ENCODE measurements at places on chromosomes 12 and 14.

- peak; percentile 2 for DNase-seq
Measured at GRCh38 chr14:71372411-71372838, 465.2 kb downstream of the PCNX1 start.

DNA sequence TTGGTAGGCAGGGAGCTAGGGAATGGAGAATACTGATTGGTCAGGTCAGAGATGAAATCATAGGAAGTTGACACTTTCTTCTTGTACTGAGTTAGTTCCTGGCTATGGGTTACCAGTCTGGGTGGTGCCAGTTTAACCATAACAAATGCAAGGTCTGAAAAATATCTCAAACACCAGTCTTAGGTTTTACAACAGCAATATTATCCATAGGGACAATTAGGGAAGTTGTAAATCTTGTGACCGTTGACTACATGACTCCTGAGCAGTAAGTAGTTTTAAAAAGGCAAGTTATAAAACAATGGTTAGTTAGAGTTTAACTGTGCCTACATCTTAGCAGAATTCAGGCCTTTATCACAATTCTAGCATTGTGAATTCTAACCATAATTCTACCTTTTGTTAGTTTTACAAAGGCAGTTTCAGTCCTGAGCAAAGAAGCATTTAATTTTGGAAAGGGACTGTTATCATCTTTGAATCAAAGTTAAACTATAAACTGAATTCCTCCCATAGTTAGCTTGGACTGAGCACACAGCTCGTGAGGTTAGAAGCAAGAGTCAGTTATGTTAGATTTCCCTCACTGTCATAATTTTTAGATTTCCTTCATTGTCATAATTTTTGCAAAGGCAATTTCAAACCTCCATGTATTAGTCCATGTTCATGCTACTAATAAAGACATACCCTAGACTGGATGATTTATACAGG is 19.7 kb upstream of the MON2 start:
- DNase-seq = no peak

DNA sequence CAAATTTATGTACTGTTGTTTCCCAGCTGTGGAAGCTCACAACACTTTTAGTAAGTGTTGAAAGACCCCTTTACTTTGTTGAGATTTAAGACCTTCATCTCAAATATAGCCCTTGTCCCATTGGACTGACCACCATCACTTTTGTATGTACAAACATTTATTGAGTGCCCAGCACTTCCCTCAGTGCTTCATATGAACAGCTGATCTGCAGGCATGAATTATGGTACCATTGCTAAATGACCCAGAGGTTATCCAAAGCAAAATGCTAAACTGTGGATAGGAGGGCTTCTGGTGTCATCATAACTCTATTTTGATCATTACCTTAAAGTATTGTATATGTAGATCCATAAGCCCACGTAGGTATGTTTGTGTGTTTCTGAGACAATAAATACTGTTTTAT is 285.7 kb upstream of the RGS6 start:
- no peak for DNase-seq

- no peak for DNase-seq
Measured at GRCh38 chr14:51079085-51079484, 15.8 kb downstream of the TRIM9 start.

- DNase-seq = no peak
Measured at GRCh38 chr14:51071857-51072256, 23.0 kb downstream of the TRIM9 start.

GRCh38 chr12:56122637-56123036 is 4.6 kb downstream of the ZC3H10 start:
- no peak for DNase-seq

- no peak for DNase-seq
Measured at GRCh38 chr12:61798778-61799177, 461.4 kb upstream of the USP15 start.

- DNase-seq = no peak
Measured at GRCh38 chr12:116135209-116135930, 142.1 kb downstream of the MED13L start.

- no peak for DNase-seq
Measured at GRCh38 chr14:74018174-74018585, 908 bp downstream of the ENTPD5 start.

- DNase-seq = no peak
Measured at GRCh38 chr14:24632336-24632735, 1.7 kb downstream of the GZMB start.

DNA sequence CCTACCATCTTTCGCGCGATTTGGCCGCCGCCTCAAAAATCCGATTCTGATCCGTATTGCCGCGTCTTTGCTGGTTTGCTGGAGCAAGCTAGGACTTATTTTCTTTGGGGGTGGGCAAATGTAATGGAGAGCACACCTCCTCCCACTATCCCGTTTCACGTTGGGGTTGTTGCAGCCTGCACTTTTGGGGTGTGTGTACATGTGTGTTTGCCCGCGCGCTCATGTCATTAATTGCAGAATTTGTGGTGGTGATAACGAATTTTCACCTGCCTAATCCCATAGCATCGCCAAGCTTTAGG is 657 bp downstream of the METAP2 start:
- no peak for DNase-seq

GRCh38 chr12:94091624-94092023 is 56.8 kb upstream of the PLXNC1 start:
- no peak for DNase-seq

DNA sequence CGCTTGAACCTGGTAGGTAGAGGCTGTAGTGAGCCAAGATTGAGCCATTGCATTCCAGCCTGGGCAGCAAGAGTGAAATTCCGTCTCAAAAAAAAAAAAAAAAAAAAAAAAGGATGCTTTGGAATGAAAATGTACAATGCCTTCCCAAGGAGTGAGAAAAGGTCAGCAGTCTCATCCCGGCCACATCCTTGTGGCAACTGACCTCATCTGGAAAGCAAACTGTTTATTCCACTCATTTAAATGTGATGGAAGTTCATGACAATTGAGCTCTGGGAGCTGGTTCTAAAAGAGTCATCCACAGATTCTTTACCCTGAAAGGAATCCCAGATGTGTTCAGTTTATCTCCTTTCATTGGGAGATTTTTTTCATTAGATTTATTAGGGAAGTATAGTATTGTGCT is 19.4 kb upstream of the LIMA1 start:
- no peak for DNase-seq

DNA sequence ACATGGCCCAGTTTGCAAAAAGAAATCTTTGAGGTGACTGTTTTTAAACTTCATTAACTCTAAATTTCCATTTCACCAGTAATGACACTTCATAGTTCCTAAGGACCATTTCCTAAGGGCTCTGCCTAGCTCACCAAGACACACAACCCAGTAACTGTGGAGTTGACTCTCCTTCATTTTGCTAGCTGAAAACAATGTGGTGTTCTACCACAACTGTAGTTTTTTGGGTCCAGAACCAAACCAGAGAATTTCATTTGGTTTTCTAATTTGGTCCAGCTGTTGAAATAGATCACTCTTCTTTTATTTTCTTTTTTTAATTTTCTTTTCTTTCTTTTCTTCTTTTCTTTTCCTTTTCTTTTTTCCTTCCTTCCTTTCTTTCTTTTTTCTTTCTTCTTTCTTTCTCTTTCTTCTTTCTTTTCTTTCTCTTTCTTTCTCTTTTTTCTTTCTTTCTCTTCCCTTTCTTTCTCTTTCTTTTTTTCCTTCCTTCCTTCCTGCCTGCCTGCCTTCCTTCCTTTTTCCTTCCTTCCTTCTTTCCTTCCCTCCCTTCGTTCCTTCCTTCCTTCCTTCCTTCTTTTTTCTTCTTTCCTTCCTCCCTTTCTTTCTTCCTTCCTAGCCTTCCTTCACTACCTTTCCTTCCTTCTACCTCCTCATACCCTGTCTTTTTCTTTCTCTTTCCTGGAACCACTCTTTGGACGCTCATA is 18.5 kb upstream of the LUM start:
- no peak for DNase-seq

GRCh38 chr12:43883748-43884147 is 47.9 kb downstream of the TMEM117 start:
- no peak for DNase-seq

DNA sequence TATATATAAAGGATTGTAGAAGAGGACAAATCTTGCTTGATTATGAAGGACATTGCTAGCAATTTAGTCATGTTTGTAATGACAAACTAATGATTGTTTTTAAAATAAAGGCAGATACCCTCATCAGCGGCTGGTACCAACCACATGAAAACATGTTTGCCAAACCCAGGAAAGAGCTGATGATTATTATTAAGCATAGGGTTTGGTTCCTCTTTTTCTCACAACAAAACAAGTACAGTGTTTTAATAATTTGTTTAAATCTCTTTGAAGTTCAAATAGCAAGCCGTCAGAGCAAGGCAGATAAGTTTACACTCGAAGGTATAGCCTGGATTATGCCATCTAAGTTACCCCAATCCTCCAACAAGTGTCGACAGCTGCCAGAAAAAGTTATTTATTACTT is 5.3 kb upstream of the SINHCAF start:
- no peak for DNase-seq

DNA sequence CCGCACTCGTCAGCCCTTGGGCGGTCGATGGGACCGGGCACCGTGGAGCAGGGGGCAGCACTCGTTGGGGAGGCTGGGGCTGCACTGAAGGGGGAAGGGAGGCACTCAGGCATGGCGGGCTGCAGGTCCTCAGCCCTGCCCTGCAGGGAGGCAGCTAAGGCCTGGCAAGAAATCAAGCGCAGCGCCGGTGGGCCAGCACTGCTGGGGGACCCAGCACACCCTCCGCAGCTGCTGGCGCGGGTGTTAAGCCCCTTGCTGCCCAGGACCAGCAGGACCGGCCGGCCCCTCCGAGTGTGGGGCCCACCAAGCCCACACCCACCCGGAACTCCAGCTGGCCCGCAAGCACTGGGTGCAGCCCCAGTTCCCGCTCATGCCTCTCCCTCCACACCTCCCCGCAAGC is 35.7 kb upstream of the YAF2 start:
- DNase-seq = no peak

- DNase-seq = no peak
Measured at GRCh38 chr14:69376439-69376838, 21.7 kb downstream of the ERH start.

- DNase-seq = no peak
Measured at GRCh38 chr12:129379076-129379804, 524.6 kb downstream of the TMEM132D start.

GRCh38 chr12:91331371-91331770 is 148.8 kb upstream of the DCN start:
- DNase-seq = no peak

DNA sequence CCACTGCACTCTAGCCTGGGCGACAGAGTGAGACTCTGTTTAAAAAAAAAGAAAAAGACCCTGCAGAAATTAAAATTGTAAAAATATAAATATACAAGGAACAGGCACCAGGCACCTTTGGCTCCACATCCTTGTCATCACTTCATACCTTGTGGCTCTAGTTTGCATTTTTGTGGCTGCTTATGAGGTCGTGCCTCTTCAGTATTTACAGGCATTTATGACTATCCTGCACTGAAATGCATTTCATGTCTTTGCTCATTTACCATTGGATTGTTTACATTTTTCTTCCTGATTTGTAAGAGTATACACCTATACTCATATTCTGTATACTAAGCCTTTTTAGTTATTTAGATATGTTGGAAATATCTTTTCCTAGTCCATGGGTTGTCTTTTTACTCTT is 20.1 kb downstream of the BICD1 start:
- no peak for DNase-seq

DNA sequence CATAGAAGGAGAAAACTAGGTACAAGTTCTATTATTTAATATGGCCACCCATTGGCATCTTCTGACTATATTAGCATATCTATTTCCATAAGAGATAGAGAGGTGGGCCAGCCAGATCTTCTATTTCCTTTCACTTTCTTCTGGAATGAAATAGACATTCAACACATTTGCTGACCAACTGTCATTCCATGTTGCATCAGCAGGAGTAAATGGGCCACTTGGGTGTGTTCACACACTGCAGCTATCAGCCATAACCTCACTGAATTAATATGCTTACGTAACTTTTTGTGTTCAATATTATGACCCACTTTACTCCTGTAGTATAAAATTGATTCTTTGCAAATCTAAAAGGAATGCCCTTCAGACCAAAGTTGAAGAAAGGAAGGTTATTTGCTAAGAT is 106.2 kb upstream of the LGR5 start:
- DNase-seq = no peak

GRCh38 chr12:74890237-74890599 is 319.4 kb downstream of the KCNC2 start:
- peak; percentile 63 for DNase-seq

- DNase-seq = no peak
Measured at GRCh38 chr12:52070185-52070925, 577 bp downstream of the ATG101 start.

GRCh38 chr12:94405413-94406116 is 54.1 kb downstream of the CEP83 start:
- no peak for DNase-seq

DNA sequence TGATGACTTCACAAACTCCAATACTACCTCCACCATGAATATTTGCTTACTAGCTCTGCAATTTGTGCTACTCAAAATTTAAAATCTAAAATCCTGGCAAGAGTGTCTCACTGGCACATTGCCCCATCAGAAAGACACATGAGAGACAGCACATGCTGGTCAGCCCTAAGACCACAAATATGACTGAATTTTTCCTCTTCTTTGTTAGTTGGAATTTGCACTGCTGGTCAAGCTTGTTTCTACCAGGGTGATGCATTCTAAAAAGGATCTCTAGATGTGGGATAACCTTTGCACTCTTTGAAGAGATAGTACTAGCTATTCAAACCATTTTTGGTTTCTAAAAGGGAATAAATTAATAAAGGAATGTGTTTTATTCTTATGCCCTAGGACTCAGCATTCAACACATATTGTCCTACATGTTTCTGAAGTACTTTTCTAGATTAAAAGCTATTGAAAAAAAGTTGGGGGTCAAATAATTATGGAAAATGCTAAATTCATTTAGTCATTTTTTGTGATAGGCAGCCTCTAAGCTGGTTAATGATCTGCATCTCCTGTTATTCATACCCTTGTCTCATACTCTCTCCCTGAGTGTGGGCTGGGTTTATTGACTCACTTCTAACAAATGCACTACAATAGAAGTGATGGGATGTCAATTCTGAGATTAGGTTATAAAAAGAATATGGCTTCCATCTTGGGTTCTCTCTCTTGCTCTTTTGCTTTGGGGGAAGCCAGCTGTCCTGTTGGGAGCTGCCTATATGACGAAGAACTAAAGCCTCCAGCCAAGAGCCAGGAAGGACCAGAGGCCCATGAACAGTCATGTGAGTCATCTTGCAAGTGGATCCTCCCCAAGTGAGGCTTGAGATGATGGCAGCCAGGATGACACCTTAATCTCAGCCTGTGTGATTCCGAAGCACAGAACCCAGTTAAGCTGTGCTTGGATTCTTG is 211.5 kb upstream of the CRY1 start:
- no peak for DNase-seq
